Pancreas (tissue), 10 donors: ENCODE measurements at places on chromosomes 4 and X. TPM values are rescaled to one million over a fixed set of nuclear protein-coding genes. Genes with fewer than 3 reads are reported as not detected.

- no peaks in the 10 kb centered on the region for H3K4me1 ChIP-seq
- no peaks in the 10 kb centered on the region for H3K27me3 ChIP-seq
- H3K4me3 ChIP-seq, result no peak overlapping the region
- no peak for DNase-seq
- H3K27ac ChIP-seq, result no peak overlapping the region
- no peaks in the 10 kb centered on the region for H3K36me3 ChIP-seq
Observed at GRCh38 chr4:133474501-133474900, 325.4 kb downstream of the PCDH10 start.

DNA sequence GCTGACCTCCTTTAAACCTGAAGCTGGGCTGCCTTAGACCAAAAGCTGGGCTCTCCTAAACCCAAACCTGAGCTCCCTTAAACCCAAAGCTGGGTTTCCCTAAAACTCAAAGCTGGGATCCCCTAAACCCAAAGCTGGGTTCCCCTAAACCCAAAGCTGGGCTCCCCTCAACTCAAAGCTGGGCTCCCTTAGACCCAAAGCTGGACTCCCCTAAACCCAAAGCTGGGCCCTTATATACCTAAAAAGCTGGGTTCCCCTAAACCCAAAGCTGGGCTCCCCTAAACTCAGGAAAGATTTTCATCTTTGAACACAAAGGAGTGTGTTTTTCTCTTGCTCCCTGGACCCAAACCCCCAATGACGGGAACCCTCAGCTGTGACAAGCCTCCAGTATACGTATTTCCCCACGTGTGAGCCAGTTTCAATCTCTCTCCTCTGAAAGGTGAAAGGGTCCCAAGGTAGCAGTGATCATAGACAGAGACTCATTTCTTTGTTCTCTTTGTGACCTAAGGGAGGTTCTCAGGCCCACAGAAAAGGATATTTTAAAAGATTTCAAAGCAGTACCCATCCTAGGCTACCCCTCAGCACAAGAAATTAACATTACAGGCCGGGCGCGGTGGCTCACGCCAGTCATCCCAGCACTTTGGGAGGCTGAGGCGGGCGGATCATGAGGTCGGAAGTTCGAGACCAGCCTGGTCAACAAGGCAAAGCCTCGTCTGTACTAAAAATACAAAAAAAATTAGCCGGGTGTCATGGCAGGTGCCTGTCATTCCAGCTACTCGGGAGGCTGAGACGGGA, 31.3 kb upstream of the ASMTL start:
- H3K27me3 ChIP-seq, result no peaks in the 10 kb centered on the region
- H3K4me3 ChIP-seq, result no peak overlapping the region
- no peak overlapping the region for H3K27ac ChIP-seq
- no peak for DNase-seq

DNA sequence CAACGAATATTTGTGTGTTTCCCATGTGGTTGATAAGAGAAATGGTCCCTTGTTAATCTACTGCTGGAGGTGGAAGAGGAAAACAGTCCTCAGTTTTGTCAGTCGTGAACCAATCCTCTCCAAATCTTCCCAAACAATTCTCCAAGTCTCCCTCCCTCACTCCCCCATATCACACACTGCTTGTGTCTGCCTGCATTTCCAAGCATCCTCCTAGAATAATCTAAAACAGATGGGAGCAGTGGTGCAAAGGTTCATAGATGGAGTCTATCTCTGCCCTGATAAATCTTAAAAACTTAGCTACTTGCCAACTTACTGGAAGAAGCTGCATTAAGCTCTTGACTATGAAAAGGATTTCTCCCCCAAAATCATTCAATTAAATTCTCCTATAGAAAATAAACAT, 43.7 kb upstream of the SH3KBP1 start:
- H3K27ac ChIP-seq, result no peak overlapping the region
- no peaks in the 10 kb centered on the region for H3K27me3 ChIP-seq
- DNase-seq, result no peak
- no peak overlapping the region for H3K4me3 ChIP-seq

- no peak overlapping the region for H3K27ac ChIP-seq
- no peak for DNase-seq
- H3K27me3 ChIP-seq, result peaks cover 8% of the 10 kb centered on the region
- peak overlapping the region; percentile 23 for H3K4me3 ChIP-seq
- no peaks in the 10 kb centered on the region for H3K36me3 ChIP-seq
Observed at GRCh38 chr4:42398171-42398870, 1.0 kb downstream of the SHISA3 start.

DNA sequence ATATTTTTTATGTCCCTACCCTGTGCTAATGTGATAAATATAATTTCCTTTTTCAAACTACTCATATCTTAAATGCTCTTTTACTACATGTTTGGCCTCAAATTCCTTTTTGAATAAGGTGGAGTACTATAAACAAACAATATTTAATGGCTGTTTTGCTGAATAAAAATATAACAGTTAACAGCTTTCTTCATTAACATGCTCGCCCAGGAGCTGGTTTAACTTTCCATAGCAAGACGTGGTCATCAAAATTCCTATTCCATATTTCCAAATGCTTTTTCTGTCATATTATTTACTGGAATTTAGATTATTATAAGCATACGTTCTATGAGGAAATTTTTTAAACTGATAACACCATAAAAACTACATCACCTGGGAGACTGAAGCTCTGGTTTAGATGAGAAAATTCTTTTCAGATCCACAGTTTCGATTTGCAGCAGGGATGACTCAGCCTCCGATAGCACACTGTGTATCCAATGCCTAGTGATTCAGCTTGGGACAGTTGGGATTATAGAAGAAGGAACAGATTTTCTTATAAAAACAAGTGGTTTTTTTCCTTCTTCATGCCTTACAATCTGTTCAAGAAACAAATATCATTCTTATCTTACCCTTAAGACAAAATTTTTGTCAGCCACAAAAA, 129.1 kb downstream of the FBXO8 start:
- no peak overlapping the region for H3K4me3 ChIP-seq
- H3K4me1 ChIP-seq, result no peaks in the 10 kb centered on the region
- no peaks in the 10 kb centered on the region for H3K36me3 ChIP-seq
- H3K27ac ChIP-seq, result no peak overlapping the region
- DNase-seq, result no peak

- DNase-seq, result no peak
- H3K4me3 ChIP-seq, result no peak overlapping the region
- no peaks in the 10 kb centered on the region for H3K27me3 ChIP-seq
- H3K36me3 ChIP-seq, result no peaks in the 10 kb centered on the region
Observed at GRCh38 chr4:72951628-72952027, 117.9 kb downstream of the COX18 start.

- no peak overlapping the region for H3K4me3 ChIP-seq
- H3K27ac ChIP-seq, result no peak overlapping the region
- H3K4me1 ChIP-seq, result no peaks in the 10 kb centered on the region
- DNase-seq, result no peak
- no peaks in the 10 kb centered on the region for H3K36me3 ChIP-seq
Observed at GRCh38 chr4:169846396-169846795, 88.7 kb upstream of the HPF1 start.

GRCh38 chr4:148444296-148445070, 2.3 kb upstream of the NR3C2 start:
- H3K27me3 ChIP-seq, result no peaks in the 10 kb centered on the region
- peak overlapping the region; percentile 96 for H3K4me3 ChIP-seq
- peak overlapping the region; percentile 62 for H3K27ac ChIP-seq
- peak; percentile 35 for DNase-seq
- peaks cover 10% of the 10 kb centered on the region for H3K4me1 ChIP-seq

DNA sequence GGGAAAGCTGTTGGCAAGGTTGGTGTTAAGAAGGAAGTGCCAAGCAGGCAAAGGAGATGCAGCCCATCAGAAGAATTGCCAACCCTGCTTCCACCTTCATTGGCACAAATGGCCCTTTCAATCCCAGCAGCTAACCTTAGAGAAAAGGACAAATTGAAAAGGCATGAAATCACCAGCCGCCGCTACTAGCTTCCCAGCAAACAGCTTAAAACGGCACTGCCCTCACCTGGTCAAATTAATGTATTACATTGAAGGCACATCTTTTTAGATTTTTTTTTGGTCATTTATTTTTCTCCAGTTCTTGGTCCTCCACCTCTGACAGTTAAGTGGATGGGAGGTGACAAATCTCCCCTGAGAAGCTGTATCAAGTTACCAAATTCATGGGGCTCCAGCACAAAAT, 51.0 kb upstream of the NHSL2 start:
- DNase-seq, result no peak
- H3K4me1 ChIP-seq, result no peaks in the 10 kb centered on the region
- H3K36me3 ChIP-seq, result no peaks in the 10 kb centered on the region
- no peaks in the 10 kb centered on the region for H3K27me3 ChIP-seq
- H3K4me3 ChIP-seq, result no peak overlapping the region

- no peak overlapping the region for H3K4me3 ChIP-seq
- no peak for DNase-seq
- H3K27me3 ChIP-seq, result no peaks in the 10 kb centered on the region
Observed at GRCh38 chr4:118158763-118159375, 124.6 kb downstream of the NDST3 start.

DNA sequence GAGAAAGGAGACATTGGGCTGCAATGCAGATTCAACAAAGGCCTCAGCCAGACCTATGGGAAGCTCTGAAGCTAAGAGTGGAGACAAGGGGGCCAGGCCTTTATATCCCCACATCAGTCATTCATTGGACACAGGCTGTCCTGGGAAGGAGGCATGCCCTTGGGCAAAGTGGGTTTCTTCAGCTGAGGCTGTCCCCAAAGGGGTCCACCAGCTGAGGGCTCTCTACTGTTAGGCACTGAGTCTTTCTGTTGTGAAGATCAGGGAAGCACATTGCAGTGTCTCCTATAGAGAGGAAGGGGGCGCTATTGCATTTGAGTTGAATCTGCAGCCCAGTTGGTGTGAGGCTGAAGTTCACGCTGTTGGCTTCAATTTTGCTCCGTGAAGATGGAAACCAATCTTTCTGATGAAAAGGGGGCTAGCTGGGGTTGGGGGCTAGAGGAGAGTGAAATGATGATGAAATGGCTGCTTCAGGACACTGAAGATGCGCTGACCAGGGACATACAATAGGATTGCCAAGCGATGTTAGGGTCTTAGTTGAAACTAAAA, 48.0 kb downstream of the SLC25A5 start:
- H3K27me3 ChIP-seq, result no peaks in the 10 kb centered on the region
- H3K27ac ChIP-seq, result no peak overlapping the region
- no peaks in the 10 kb centered on the region for H3K4me1 ChIP-seq
- H3K36me3 ChIP-seq, result no peaks in the 10 kb centered on the region
- DNase-seq, result no peak
- no peak overlapping the region for H3K4me3 ChIP-seq

DNA sequence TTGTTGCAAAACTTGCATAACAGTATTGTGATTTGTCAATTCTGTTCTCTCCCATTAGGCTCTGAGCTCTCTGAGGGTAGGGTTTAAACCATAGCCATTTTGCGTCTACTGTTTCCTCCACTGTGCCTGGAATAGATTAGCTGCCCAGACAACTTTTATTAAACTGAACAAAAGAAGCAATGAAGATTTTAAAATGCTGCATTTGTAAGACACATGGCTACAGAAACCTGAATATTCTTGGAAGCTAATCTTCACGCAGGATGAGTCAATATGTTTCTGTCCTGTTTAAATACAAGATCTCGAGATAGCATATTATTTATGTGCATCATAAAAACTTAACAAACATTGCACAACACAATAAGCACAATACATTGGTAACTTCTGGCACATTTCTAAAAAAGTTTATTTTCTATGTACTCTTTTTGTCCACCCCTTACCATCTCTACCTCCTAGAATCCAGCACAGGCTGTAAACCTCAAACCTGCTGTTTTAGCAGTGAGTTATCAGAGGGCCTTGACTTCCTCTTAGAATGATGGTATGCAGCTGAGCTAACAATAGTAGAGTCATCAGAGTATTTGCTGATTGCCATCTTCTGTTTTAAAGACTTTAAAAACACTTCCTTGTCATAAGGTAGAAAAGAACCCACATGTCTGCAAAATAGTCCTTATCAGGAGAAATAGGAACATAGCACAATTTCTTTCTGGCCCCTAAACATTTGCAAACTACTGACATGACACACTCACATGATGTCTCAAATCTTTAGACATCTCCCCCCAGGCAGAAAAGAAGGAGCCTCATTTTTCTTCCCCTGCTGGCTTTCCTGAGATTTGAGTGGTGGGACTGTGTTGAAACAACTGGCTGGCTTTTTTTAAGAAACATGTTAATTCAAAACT, 10.6 kb upstream of the CCNG2 start:
- H3K27me3 ChIP-seq, result no peaks in the 10 kb centered on the region
- H3K27ac ChIP-seq, result no peak overlapping the region
- peaks cover 25% of the 10 kb centered on the region for H3K4me1 ChIP-seq
- H3K4me3 ChIP-seq, result no peak overlapping the region
- H3K36me3 ChIP-seq, result no peaks in the 10 kb centered on the region
- no peak for DNase-seq

GRCh38 chr4:94491322-94491721, 39.6 kb downstream of the PDLIM5 start:
- peaks cover 7% of the 10 kb centered on the region for H3K4me1 ChIP-seq
- no peak for DNase-seq
- H3K27me3 ChIP-seq, result no peaks in the 10 kb centered on the region
- no peaks in the 10 kb centered on the region for H3K36me3 ChIP-seq
- no peak overlapping the region for H3K27ac ChIP-seq

DNA sequence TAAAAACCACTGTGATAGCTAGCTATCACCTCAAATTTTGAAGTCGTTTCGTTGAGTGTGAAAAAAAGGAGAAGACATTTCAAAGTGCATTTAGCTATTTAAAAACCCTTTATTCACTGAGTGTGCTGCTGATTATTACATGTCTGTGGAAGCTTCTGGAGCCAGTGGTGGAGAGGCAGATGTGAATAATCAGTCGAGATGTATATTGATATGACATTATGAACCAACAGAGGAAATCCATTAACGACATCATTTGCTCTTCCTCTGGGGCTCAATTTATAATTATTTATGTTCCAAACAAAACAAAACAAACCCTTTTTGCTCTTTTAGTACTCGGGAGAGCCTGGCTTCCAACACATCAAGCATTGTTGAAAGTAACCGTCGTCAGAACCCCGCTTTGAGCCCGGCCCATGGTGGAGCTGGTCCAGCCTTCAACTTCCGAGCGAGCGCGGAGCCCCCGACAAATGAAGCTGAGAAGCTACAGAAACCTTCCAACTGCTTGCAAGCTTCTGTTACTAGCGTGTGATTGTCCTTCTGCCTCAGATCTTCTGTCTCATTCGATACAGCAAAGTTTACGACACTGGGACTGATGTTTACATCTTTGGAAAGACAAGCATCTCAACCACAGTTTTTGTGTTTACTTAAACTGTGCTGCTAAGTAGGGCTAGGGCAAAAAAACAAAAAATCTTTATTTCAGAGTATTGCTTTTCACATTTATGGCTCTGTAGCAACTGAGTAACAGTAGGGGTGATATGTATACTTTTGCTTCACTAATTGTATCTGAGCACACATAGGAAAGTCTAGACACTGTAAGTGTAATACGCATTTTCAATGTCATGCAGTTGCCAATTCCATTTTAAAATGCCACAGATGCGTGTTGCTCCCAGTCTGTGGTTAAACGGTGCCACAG, 111.9 kb downstream of the STOX2 start:
- no peak for DNase-seq
- no peaks in the 10 kb centered on the region for H3K36me3 ChIP-seq
- no peaks in the 10 kb centered on the region for H3K4me1 ChIP-seq
- no peak overlapping the region for H3K4me3 ChIP-seq
- H3K27ac ChIP-seq, result no peak overlapping the region

SMIM31 gene
- polyA plus RNA-seq, result 0.61 TPM

F8A1 gene
- polyA plus RNA-seq, result 13.0 TPM

ARHGEF6 gene
- 1.9 TPM for polyA plus RNA-seq

MAB21L2 gene
- 0.15 TPM for polyA plus RNA-seq

TMEM271 gene
- polyA plus RNA-seq, result 0.23 TPM

NEUROG2 gene
- not detected for polyA plus RNA-seq
